Anterior cingulate cortex (tissue), 58 donors: ENCODE measurements at places on chromosomes 12 and 14.
A peak's percentile ranks its signal among the peaks of the same experiment; 100 is the strongest.

DNA sequence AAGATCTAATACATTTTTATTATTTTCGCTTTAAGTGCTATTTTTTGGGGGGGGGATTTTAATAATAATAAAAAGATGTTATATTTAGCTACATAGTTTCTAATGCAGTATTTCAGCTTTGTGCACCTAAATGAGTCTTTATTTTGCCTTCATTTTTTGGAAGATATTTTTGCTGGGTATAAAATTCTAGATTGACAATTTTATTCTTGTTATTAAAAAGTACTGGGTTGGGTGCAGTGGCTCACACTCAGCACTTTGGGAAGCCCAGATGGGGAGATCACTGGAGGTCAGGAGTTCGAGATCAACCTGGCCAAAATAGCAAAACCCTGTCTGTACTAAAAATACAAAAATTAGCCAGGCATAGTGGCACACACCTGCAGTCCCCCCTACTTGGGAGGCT, 173.6 kb downstream of the SLC15A5 start:
- no peak for DNase-seq

- DNase-seq: peak; percentile 28
Observed at GRCh38 chr12:123150744-123151456, at the start of gene PITPNM2. TSS of gene PITPNM2 (minus strand) at chr12:123151090. CDS start at chr12:123034590, 116,500 bp downstream.

- DNase-seq: no peak
Observed at GRCh38 chr14:92973798-92974372, 50.9 kb downstream of the CHGA start.

DNA sequence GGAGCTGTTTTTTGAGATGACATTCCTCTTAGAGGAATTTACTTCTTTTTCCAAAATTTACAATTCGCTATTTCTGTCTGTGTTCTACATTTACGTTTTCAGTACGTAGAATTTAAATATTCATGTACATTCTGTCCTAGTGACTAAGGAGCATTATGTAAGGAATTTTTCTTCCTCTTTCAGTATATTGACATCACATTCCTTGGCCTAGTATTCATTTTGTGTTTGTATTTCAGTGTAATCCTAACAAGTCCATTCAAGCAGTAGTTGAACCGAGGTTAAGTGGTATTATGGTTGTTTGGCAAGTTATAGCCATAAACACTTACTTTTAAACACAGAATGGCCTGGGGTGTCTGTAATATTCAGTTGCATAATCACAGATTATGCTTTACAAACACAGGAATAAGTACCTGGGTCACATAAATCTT, 465.2 kb downstream of the PCNX1 start:
- no peak for DNase-seq

DNA sequence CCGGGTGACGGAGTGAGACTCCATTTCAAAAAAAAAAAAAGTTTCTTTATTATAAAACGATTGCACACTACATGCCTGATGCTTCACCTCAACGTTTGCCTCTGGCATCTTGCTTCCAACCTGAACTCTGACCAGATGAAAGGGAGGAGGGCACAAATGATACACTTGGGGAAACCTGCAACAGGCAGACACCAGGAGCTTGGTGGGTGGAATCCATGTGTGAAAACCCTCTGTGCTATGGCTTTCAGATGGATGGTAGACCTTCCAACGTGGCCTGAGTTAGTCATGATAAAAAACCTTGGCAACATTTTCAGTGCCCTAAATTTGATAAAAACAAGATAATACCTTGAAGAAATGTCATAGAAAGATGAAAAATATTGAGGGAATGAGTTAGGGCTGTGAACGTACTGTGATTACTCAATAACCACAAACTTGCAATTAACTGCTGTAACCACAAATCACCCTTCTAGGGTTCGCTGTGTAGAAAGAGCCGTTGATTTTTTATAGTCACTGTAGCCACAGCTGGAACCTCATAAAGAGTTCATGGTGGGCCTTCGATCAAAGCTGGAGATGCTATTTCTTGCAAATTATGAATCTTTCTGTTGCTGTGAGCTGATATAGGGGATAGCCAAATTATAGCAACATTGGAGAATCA, 26.1 kb upstream of the GZMB start:
- DNase-seq: no peak

- DNase-seq: no peak
Observed at GRCh38 chr12:91947459-91947858, 198.2 kb downstream of the BTG1 start.
